ENCODE measurements at places on chromosomes 3 and 15.

GRCh38 chr15:29819979-29820378 is 2.3 kb downstream of the TJP1 start:
- no peak for DNase-seq

- no peak for DNase-seq
Measured at GRCh38 chr3:146559388-146559787, 15.0 kb upstream of the PLSCR1 start.

DNA sequence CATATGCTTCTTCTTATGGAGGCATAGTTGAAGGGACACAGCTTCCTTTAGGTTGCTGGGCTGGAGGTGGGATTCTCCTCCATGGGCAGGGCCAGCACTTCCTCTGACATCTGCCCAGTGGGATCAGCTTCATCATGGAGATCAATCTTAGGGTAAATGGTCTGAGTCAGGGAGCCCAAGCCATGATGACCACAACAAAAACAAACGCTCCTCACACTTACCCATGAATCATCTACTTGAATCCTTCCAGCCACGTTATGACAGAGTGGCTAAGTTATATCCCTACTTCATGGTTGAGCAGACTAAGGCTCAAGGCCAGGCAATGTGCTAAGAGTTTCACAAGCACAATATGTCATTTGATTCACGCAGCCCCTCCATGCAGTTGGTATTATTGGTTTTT is 87.2 kb upstream of the NMNAT3 start:
- no peak for DNase-seq

DNA sequence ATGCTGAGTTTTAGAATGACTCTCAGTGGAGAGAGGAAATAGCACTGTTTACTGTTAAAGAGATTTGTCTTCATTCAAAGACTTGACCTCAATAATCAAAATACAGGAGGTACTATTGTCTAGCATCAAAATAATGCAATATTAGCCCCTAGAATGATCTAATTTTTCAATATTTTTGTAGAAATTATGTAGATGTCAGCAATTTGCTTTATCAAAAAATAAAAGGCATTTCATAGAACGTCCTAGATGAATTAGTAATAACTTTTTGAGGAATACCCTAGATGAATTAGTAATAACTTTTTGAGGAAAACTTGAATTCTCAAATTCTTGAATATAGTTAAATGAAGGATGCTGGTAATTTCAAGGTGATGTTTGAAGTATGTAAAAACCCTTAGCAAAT is 1252.1 kb upstream of the CADM2 start:
- no peak for DNase-seq

DNA sequence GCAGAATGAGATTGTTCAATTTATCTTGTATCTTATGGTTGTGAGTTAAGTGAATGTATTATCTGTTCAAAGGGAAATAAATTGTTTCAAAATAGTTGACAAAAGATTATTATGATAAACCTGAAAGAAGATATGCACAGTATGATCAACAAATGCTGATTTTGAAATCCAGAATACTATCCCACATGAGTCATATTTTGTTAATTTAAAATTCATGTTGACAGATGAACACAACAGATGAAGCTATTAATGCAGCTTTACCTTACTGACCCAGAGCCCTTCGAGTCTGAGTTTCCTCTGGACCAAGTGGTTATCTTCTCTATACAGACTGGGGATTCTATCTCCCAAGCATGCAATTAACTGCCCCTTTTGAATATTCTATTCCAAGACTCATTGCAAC is 482.8 kb downstream of the FGF12 start:
- no peak for DNase-seq

GRCh38 chr15:31447931-31448634 is 121.4 kb downstream of the KLF13 start:
- no peak for DNase-seq

DNA sequence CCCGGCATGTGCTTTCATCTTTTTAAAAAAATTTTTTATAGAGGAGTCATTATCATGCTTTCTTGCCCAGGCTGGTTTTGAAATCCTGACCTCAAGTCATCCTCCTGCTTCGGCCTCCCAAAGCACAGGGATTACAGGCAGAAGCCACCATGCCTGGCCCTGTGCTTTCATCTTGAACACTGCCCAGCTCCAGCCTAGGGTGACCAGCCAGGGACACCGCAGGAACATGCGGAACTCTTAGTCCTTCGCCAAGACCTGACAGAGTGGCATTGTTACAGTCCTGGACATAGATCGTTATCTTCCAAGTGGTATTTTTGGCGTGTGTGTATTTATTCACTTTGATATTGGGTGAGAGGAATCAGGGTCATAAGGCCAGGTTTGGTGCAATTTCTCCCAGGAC is 7.9 kb upstream of the FURIN start:
- DNase-seq = no peak

- DNase-seq = no peak
Measured at GRCh38 chr3:80285388-80285787, 517.6 kb upstream of the ROBO1 start.

- no peak for DNase-seq
Measured at GRCh38 chr3:58093574-58094195, 85.5 kb downstream of the FLNB start.

GRCh38 chr3:173066044-173067004 is 74.7 kb downstream of the SPATA16 start:
- no peak for DNase-seq

- no peak for DNase-seq
Measured at GRCh38 chr15:75712668-75713337, at the start of gene CSPG4. TSS of gene CSPG4 (minus strand) at chr15:75712848. CDS start at chr15:75712755, 93 bp downstream.

DNA sequence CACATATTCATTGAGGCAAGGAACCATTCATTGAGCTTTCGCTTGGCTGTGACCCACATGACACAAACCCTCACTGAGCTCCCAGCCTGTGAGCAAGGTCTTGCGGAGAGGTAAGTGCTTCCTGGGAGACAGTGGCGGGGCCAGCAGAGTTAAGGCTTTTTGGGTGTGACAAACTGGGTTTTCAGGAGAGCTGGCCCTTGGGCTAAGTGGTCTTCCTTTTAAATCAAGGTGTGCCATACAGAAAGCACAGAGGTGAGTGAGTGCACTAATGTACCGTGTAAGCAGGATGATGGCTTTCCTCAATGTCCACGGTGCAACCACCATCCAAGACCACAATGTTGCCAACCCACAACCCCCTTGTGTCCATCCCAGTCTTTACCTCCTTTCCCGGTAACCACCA is 28.6 kb downstream of the POMGNT2 start:
- no peak for DNase-seq

DNA sequence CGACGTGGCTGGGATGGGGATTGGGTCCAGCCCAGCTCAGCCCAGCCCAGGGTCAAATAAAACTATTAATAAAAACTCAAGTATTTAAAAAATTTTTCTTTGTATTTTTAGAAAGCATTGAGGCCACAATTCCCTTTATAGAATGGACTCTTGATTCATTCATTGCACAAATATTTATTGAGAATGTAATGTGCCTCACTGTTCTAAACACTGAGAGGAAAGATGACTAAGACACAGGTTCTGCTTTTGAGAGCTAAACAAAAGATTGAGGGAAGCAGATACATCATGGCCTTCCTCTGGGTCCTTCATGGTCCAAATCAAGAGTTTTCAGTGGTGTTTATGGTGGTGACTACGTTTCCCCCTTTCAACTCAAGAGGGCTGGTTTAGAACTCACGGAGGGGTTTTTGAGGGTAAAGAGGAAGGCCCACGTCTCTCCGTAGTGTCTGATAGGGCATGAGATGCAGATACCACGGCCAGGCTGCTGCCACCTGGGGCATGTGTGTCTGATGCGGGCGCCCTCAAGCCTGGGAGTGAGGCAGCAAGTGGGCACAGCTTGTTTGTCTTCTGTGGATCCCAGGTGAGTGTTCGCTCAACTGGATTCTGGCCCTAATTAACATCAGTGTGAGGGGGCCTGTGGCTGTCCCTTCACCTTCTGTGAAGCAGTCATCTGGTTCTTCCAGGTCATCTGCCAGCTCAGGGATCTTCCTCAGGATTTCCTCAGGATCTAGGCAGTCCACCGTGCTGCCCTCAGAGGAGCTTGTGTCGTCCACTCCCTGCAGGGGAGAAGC is 73.5 kb upstream of the SCN5A start:
- DNase-seq = no peak

GRCh38 chr3:168094877-168095610 is 680 bp downstream of the GOLIM4 start:
- DNase-seq = peak; percentile 50

GRCh38 chr3:108295421-108296175 is 750 bp upstream of the HHLA2 start:
- DNase-seq = peak; percentile 32

DNA sequence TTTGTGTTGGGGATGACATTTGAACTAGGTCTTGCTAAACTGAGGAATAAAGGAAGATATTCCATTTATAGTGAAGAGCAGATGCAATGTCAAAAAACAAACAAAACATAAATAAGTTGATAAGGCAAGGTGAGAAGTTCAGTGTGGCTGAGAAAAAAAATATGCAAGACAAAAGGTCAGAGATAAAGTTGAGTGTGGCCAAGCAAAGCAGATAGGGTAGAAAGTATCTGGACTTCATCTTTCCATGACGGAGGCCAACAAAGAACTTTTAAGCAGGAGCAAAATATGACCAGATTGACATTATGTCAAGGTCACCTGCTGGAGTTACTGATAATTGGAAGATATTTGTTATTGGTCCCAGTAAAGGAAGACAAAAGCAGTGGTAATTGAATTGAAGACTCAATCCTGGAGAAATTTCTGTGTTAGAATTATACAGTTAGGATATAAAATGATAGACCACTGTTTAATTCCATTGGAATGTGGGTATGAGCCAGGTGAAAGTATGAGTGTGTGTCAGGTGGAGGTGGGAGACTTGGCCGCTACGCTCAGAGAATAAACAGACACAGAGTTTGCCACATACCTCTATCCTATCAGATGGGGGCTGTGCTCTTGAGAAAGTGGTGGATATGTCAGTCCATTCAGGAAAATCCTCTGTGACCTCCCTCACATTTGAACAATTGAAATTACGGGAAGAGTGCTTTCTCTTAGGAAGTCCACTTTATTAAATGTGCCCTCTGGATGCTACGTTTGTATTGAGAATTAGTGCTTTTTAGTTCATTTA is 28.1 kb downstream of the ADIPOQ start:
- no peak for DNase-seq

- DNase-seq = no peak
Measured at GRCh38 chr3:55246033-55246432, 241.1 kb downstream of the WNT5A start.

- DNase-seq = no peak
Measured at GRCh38 chr3:117873249-117873600, 1161.4 kb downstream of the IGSF11 start.

DNA sequence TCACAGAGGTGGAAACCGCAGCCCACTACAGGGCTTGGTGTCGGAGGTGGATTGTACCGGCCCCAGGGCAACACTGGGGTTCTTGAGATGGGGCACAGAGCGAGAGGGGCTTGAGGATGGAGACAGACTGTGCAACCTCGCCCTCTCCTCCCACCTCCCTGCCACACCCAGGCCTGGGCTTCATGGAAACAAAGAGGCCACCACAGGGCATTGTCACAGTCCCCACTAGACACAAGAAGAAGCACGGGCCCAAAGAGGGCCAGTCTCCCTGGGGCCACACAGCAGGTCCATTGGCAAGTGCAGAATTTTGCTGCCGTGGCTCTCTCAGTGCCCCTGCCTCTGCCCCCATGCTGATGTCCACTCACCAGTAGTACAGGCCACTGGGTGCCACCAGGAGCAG is 4.1 kb upstream of the CALML4 start:
- no peak for DNase-seq

DNA sequence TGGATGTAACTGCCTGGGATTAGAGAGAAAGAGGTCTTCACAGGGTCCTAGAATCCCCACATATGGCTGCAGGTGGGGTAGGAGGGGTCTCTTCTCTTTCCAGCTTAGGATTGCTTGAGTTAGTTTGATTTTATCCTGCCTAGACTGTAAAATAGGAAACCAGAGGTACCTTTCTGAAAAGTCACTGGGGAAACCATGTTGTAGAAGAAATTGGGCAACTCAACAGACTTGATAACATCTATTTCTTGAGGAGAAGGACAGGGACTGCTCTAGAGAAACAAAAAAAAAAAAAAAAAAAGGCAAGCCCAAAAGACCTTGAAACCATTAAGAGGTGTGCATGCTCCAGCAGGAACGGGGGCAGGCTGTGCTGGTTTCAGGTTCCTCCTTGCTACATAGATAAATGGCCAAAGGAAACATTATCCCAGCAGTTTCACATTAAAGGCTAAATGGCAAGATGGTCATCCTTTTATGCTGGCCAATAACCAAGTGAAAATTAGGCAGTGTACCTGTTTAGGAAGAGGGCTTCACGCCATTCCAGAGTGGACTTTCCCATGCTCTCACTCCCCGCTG is 116.1 kb downstream of the ALDH1A2 start:
- no peak for DNase-seq

GRCh38 chr3:116059421-116060096 is 385.7 kb downstream of the LSAMP start:
- no peak for DNase-seq

GRCh38 chr15:41332194-41333025 is at the start of the genes NUSAP1 and OIP5:
TSS of gene NUSAP1 (plus strand) at chr15:41332881. CDS start at chr15:41332958, 77 bp downstream.
TSS of gene OIP5 (minus strand) at chr15:41332591. CDS start at chr15:41332561, 30 bp downstream.
- DNase-seq = peak; percentile 100

- DNase-seq = no peak
Measured at GRCh38 chr3:189652042-189652441, 20.9 kb downstream of the TP63 start.

DNA sequence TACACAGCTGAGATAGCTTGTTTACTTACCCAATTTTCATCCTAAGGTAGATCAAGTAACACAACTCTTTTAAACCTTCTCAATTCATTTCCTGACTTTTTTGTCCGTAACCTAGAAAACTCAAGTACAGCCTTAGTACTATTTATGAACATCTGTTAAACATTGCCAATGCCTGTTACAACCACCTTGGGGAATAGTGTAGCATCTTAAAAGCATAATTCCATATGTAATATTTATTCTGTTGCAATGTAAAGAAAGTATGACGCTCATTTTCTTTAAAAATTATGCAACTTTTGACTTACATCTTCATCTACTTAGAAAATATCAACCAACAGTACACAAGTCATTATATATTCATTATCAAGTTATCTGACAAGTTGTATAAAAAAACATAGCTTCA is 54.6 kb downstream of the SUCLG2 start:
- no peak for DNase-seq

DNA sequence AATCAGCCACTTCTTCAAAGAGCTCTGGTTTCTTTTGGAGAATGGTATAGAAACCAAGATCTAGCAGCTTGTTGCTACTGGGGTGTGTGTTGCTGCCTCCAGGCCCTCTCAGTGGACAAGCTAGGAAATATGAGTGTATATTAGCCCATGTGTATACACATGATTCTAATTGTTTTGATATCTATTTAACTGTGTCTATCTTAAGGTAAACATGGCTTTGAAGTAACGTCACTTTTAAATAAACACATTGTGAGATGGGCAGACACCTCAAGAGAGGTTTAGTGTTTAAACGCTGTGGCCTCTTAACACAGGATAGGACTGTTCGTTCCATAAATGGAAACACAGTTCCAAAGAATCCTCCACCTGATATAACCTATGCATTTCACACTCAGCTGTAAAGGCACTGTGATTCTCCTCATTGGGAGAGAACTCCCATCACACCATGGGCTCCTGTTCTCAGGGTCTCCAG is 87.0 kb downstream of the GMPS start:
- DNase-seq = no peak

Measured in activated CD4-positive, alpha-beta T cell treated with anti-CD3 and anti-CD28 coated beads, Interleukin-2, amount 50 U/mL, for 16 hours (primary cell).